Stimulated activated naive CD4-positive, alpha-beta T cell treated with Interleukin-2 at 50 U/mL for 16 hours (primary cell): ENCODE measurements at places on chromosomes 11 and 22.

DNA sequence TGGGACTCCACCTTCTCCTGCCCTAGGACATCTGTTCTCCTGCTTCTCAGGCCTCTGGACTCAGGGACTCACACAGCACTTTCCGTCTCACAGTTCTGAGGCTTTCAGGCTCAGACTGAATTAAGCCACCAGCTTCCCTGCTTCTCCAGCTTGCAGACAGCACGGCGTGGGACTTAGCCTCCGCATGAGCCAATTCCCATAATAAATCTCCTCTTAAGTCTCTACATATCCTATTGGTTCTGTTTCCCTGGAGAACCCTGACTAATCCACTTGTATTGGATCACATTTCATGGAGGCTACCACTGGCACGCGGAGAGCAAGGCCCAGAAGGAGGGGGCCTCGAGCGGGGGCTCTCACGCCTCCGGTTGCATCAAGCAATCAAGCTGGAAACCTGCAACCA is 1313.6 kb downstream of the TBC1D22A start:
- no peak for DNase-seq

- no peak for DNase-seq
Measured at GRCh38 chr11:130340671-130341319, 26.1 kb upstream of the ZBTB44 start.

- DNase-seq: no peak
Measured at GRCh38 chr11:128956401-128957201, 13.9 kb upstream of the TP53AIP1 start.

DNA sequence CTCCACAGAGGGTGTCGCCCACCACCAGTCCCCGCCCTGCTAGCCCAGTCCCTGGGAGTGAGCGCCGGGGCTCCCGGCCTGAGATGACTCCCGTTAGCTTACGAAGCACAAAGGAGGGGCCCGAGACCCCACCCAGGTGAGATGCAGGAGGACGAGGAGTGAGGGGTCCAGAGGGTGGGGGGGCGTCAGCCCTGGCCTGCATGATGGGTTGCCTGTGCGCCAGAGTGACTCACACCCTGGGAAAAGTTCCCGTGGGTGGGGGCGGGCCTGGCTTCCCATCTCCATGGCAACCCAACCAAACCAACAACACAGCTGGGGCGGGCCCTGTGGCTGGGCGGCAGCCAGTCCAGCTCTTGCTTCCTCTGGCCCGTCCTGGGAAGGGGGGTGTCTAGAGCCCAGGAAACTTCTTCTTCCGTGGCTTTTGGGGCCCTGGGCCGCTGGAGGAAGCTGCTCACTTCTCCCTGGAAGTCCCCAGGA is 4.5 kb downstream of the GAS2L1 start:
- DNase-seq: peak; percentile 51

DNA sequence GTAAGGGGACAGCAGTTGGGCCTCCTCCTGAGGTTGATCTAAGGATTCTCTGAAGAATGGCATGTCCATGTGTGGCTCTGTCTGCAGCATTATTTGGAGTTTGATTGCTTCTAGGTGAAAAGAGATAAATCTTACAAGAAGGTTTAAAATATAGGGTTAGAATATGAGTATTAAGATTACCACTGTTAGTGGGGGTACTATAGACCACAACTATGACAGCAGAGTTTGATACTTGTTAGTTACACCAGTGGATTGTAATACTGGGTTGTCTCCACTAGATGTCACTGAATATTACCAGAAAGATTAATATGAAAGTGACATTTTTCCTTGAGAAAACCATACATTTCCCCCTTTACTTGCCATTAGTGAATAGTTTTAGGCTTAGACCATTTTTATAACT is 47.9 kb downstream of the ZNF280B start:
- no peak for DNase-seq

- DNase-seq: no peak
Measured at GRCh38 chr11:18567081-18567480, 21.5 kb downstream of the UEVLD start.

GRCh38 chr11:127632976-127633680 is 632.6 kb upstream of the KIRREL3 start:
- DNase-seq: no peak

DNA sequence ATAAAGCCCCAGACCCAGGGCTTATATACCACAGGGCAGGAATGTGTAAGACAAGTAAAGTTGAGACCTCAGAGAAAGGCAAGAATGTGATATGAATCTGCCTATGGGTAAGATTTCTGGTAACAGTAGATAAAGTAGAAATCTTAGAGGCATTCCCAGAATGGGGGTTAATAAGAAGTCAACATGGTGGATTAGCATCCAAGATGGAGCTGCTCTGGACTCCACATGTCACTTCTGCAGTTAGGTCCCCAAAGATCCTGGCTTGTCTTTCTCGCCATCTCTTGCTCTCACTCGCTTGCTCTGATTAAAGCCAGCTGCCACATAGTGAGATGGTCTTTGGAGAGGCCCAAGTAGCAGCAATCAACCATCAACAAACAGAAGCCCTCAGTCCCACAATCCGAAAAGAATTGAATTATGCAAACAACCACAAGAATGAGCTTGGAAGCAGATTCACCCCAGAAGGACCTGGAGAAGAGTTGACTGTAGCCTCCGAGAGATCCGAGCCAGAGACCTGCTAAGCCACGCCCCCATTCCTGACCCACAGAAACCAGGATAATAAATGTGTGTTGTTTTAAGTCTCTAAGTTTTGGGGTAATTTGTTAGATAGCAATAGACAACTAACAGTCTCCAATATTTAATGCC is 5.4 kb upstream of the C11orf86 start:
- no peak for DNase-seq

- no peak for DNase-seq
Measured at GRCh38 chr11:70141486-70142220, 61.4 kb upstream of the FADD start.

DNA sequence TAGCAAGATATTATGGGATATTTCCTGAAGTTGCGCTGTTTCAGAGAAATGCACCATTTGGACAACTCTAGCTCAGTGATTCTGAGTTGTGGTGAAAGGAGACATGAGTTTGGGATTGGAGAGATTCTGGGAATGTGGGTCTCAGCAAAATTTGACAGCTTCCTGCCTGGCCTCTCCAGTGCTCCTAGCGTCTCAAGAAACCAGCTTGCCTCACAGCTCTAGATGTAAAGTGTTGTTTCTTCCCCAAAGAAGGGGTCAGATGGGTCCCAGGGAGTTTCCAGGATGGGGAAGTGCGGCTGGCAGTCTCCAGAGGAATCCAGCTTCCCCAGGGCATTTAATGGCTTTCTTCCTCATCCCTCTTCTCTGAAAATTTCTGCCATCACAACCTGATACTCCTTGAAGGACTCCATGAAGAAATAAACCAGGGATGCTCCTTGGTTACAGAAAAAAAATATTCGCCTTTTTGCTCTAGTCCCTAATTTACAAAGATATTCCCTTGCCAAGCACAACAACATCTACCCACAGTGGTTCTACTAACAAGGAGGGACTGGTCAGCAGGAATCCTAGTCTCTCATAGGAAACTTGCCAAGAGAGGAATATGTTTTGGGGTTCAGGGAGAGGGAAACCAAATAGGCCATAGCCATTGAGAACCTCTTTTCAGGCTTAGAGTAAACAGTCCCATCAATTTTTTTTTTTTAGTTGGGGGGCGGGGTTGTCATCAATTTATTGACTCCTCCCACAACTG is 185.4 kb upstream of the E2F8 start:
- no peak for DNase-seq
